Left cardiac atrium (tissue), 4 donors: ENCODE measurements at places on chromosomes 5 and 9. TPM values are rescaled to one million over a fixed set of nuclear protein-coding genes. Genes with fewer than 3 reads are reported as not detected.

SAXO1 gene
- total RNA-seq = not detected

TEX48 gene
- total RNA-seq = not detected

ACTBL2 gene
- not detected for total RNA-seq

AFAP1L1 gene
- 32.8 TPM for total RNA-seq

ZFAND5 gene
- total RNA-seq = 176 TPM

TLX3 gene
- not detected for total RNA-seq

CTNND2 gene
- total RNA-seq = 4.8 TPM

UIMC1 gene
- 25.4 TPM for total RNA-seq

PCDHB3 gene
- total RNA-seq = 1.3 TPM

DNA sequence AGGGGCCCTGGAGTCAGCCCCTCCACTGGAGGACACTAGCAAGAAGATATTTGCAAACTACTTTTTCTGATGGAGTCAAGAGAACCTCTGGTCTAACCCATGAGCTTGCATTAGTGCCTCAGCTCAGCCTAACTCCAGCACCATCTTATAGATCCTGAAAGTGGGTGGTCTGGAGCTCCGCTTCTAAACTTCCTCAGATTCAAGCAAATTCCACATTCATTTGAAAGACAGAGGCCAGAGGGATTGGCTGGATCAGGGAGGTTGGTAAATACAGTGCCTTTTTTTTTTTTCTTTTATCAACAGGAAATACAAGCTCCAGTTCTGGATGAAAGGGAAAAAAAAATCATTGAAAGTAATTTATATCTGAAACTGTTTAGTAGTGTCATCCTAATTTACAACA, 99.9 kb downstream of the ENC1 start:
- no peak for DNase-seq

DNA sequence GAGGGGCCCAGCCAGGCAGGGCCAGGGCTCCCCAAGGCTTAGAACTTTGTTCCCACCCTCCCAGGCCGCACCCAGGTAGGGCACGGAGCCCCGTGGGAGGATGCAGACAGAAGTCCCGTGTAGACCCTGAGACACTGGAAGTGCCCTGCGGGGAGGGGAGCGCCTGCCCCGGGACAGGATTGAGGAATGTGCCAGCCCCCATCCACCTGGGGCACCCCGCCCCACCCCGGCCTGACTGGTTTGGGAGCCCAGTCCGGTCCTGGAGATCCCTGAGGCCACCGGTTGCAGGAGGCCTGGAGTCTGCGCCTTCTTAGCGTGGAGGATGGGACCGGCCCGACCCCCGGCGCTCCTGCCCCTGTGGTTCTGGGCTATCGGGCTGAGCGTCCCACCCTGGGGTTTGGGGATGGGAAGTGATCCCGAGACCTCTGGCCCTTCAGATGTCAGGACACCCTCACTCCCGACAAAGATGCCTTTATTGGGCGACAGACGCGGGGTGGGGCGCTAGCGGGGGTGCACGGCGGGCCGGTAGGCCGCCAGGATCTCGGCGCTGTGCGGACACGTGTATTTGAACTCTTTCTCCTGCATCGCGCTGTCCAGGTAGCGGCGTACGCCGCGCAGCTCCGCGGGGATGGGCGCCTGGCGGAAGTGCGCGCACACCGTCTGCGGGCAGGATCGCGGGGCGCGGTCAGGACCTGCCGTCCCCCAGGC, 2.0 kb downstream of the CLIC3 start:
- no peak for DNase-seq

- peak; percentile 57 for DNase-seq
Measured at GRCh38 chr9:95018099-95018936, 291.8 kb downstream of the AOPEP start.

GRCh38 chr9:1050125-1050895, at the start of gene DMRT2:
Gene DMRT2, plus strand, starts transcription at chr9:1050357. Its CDS starts 1,257 bp downstream, at chr9:1051614.
- DNase-seq = peak; percentile 87

DNA sequence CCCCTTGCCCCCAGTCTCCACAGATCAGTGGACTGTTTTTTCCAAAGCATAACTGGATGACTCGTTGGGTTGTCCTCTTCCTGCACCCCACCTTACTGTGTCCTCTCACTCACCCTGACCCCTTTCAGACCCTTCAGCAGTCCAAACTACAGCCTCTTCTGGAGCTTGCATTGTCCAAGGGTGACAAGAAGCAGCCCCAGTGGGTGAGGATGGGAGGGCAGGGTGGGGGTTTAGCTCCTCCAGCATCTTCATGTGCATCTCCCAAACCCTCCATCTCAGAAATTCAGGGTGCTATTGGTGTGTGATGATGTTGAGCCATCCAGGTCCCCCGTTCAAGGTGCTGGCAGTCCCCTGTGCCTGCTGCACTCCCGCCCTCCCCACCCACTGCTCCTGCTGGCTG, 62.4 kb upstream of the COL15A1 start:
- DNase-seq = no peak

- DNase-seq = no peak
Measured at GRCh38 chr9:99387431-99387830, 165.3 kb downstream of the SEC61B start.

DNA sequence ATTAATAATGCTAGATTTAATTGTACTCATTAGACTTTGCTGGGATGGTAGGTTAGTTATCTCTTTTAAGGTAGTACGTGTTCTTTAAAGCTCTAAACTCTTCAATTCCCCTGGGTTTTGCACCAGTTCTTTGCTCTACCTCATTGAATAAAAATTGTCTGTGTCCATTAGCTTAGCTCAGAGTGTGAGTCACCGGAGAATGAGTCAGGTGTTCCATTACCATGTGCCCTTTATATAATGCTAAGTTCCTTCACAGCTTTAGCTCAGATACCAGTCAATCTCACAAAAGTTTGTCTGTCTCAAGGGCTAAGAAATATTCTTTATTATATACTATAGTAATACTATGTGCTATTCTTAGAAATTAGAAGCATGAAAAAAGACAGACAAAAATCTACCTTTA, 339.4 kb downstream of the PRELID2 start:
- no peak for DNase-seq

GRCh38 chr5:54769072-54769471, 216.3 kb downstream of the ESM1 start:
- DNase-seq = no peak

DNA sequence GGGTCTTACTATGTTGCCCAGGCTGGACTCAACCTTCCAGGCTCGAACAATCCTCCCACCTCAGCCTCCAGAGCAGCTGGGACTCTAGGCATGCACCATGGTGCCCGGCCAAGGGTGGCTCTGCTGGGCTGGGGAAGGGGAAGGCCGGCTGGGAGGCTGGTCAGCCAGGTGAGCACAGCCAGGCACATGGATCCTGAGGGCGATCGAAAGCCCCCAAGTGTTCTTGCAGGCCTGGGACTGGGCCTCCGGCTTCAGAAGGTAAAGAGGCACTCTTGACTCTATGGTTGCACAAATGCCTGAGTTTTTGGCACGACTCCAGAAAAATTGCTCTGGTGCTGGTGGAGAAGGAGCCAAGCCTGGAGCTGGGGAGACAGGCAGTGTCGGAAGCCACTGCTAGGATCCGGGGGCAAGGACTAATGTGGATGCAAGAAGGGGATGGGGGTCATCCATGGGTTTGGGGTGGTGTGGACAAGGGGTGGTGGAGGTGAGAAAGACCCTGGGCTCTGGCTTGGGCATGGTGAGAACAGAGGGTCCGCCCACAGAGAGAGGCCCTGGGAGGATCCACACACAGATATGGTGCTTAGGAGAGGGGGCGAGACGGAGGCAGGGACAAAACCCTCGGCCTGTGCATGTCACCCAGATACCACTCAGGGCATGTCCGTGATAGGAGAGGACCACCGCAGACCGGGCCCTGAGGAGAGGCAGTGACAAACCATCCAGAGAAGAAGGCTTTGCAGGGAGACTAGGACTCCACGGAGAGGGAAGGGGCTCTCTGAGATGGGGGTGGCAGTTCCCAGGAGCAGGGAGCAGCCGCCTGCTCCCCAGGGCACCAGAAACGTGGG, 51.1 kb upstream of the COL5A1 start:
- DNase-seq = no peak

DNA sequence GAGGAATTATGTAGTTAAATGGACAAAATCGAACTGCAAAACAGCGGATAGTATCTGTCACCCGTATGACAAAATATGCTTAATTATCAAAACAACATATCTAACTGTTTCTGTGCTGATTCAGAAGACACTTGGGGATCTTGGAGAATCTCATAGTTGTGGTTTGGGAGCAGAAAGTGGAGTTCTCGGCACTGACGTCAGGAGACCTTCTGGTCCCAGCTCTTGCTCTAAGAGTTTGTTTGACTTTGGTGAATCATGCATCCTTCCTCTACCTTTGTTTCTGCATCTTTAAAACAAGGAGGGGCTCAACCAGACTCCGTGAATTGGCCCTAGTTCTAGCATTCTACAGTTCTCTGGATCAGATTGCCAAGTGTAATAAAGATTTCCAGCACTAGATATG, 37.0 kb upstream of the TAF1L start:
- no peak for DNase-seq

- no peak for DNase-seq
Measured at GRCh38 chr5:135154961-135155360, 120.9 kb upstream of the PITX1 start.

DNA sequence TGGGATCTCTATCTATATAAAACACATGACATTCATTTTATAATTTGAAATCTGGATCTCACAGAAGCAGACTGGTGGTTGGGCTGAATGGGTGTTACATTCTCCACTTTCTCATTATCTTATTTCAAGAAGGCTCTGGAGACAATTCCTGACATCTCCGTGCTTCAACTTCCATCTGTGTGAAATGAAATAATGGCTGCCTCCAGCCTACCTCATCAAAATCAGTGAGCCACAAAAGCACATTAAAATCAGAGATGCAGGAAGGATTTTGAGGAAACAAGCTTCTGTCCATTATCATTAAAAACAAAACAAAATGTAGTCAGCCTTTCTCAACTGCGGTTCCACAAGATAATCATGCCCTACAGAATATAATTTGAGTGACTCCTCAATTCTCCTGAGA, 958.3 kb upstream of the DMAC1 start:
- no peak for DNase-seq

DNA sequence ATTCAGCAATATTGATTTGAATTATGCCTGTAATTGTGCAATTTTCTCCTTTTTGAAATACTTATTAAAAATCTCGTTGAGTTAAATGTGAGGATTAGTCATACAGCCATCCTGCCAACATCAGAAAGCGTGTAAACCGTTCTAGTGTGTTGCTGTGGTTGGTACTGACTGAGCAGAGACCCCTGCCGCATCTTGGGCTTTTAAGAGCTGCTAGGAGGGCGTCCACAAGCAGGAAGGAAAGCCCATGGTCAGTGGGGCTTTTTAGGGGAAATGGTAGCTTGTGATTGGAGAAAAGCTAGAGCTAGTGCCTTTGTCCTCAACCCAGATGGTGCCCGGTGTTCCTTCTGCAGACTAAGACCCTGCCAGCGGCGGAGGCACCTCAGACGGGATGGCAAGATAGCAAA, 1.3 kb downstream of the SDHA start:
- no peak for DNase-seq

GRCh38 chr5:6201631-6202030, 176.7 kb downstream of the MED10 start:
- DNase-seq = no peak

DNA sequence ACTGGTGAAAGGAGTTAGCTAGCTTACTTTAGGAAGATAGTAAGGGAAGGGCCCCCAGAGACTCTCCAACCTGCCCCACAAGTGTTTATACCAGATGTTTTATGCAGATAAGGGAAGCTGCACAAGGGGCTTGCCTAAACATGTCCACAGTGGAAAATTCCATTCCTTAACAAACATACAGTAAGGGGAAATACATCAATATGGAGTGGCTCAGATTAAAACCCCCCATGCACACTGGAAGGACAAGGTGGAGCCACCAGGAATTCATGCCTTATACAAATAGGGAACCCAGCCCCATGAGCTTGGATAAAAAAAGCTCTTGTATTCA, 106.3 kb upstream of the GPBP1 start:
- DNase-seq = no peak

DNA sequence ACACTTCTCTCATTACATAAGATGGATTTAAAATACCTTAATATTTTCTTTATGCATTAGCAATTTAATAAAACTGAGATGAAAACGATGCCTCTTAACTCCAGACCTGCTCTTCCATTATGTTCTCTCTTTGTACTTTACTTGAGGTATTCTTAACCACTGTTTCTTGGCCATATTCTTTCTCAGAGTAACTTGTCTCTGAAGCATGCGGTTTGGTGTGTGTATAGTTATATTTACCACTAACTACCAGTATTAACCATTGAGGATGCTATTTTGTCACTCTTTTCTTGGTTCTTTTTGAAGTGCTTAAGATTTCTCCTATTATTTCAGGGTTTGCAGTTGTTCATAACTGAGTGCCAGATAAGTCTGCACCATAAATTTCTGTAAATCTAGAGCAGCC, 17.9 kb downstream of the TMEM167A start:
- no peak for DNase-seq

DNA sequence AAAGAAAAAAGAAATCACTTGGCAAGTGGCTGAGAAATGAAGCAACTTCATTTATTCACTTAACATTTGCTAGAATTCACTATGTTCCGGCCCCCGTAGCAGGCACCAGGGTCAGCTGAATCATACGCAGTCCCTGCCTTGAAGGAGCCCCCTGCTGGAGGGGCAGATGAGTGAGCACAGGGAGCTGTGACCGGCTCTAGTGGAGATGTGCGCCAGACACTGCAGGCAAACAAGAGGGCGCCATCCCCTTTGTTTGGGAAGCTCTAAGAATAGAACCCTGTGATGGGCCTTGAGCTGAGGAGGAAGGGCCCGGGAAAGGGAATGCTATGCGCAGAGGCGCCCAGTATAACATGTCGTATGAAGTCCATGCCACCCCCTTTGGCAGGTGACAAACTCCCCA, 20.2 kb upstream of the RPL26L1 start:
- DNase-seq = peak; percentile 16

- DNase-seq = no peak
Measured at GRCh38 chr5:135890867-135891266, 4.8 kb downstream of the IL9 start.

DNA sequence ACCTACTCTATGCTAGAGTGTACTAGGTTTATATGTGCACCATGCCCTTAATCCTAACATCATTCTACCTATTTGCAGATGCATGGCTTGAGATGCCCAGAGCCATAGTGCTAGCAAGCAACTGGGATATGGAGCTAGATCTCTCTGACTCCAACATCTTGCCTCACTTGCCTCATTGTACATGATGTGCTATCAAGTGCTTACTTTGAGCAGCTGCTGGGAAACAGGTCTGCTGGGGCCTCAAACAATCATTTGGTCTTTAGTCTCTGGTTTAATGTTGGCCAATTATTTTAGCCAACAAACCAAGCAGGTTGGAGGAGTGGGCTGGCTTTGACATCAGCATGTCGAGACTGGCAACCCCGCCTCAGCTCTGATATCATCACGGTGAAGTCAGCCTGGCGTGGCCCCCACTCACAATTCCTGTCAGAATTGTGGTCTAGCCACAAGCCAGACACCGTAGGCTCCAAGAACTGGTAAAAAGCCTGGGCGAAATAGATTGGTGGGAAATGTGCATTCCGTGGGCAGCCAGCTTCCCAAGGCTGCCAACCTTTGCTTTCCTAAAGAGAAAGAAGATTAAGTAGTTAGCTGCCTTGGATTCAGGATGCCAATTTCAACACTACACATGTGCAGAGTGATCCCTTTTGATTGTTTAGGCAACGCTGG, 21.1 kb upstream of the GAS1 start:
- peak; percentile 67 for DNase-seq
